ENCODE measurements at places on chromosomes 4 and X. TPM values are rescaled to one million over a fixed set of nuclear protein-coding genes. Genes with fewer than 3 reads are reported as not detected.

DNA sequence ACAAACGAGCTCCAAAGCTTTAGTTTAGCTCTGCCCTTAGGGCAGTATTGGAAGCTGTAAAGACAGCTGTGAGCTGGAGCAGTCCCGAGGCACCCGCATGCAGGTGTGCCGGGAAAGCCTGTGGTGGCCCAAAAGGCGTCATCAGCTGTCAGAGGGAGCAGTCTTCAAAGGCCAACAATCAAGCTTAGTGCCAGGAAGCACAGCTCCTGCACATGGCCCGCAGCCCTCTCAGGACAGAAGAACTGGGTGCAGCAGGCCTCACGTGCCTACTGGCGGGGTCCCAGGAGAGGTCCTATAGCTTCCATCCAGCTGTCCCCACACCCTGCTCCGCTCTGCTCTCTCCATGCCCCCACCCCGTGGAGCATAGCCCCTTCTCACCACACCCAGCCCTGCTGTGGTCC, 92.2 kb upstream of the TRIM2 start:
- no peak for DNase-seq

DNA sequence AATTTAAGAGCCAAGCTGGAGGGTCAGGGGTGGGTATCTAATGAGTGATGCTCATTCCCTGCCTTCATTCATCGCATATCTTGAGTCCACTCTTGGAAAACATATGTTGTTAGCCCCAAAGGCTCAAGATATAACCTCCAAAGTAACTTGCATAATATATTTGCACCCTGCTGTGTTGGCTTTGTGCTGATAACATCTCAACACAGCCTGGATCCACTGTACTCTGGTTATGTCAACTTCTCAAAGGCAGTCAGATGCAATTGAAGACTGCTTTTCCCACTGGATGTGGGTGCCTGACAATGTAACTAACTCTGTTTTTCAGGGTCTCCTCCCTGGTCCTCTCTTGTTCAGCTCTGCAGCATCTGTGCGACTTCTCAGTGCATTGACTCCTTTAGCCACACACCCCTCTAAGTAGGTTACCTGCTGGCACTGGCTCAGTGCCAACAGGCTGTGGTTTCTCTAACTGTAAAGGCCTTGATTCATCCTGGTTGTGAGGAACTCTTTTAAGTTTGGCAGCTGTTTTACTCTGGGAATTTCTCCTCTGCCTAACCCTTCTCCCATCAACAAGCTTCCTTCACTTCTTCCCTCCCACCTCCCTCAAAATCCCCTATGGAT, 28.1 kb downstream of the SLC16A2 start:
- DNase-seq = peak; percentile 61

DNA sequence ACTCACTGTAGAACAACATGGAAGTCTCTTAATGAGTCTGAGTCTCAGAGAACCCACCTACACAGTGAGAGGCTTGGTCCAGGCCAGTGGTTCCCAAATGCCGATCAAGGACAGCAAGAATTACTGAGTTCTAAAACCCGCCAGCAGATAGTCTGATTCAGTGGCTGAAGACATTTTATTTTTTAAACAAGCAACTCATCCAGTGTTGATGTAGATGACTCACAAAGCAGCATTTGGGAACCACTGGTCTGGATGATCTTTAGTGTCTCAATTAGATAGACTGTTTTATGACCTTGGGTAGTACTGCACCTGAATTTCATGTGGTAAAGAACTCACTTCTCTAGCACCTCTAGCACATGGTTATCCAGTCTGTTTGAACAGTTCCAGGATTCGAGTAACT, 193.6 kb downstream of the FBXW7 start:
- DNase-seq = peak; percentile 54

- no peak for DNase-seq
Observed at GRCh38 chr4:8699063-8699385, 106.5 kb downstream of the CPZ start.

- DNase-seq = peak; percentile 64
Observed at GRCh38 chr4:7650606-7651385, 216.1 kb upstream of the PSAPL1 start.

- DNase-seq = no peak
Observed at GRCh38 chr4:44638091-44638490, 13.3 kb downstream of the YIPF7 start.

DNA sequence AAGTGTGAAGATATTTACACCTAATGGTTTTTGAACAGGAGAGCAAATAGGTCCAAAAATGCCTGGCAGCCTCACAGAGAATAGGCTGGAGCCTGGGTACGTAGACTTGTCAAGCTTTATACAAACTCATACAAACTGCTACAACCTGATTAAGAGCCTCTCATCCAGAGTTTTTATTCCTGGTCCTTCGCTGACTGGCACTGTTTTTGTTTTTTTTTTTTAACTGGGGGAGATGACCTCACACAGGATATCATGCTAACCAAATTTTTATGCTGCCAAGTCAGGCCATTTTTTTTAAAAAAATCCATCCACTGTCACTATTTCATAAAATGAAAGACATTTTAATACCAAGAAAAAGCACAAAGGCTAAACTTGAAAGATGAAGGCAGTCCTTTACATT, 1.9 kb downstream of the FAM114A1 start:
- DNase-seq = no peak

DNA sequence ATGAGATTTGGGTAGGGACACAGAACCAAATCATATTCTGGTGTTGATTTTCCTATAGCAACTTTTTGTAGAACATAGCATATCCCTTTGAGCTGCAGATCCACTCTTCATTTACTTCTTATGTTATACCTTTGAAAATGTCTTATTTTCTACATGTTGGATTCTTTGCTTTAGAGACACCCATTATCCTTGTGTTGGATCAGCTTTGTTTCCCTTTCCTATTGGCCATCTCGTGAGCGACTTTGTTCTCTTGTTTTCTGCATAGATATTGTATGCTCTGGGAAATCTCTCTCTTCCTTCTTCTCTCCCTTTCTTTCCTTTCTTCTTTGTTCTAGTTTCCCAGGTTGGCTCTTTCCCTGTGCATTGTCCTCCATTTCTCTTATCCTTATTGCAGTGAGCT, 59.6 kb downstream of the DRD5 start:
- DNase-seq = no peak

GRCh38 chr4:100083289-100083688, 107.0 kb downstream of the DDIT4L start:
- DNase-seq = no peak

GRCh38 chr4:165327211-165328100, at the start of gene MSMO1:
MSMO1 (plus strand) TSS chr4:165327669; CDS start chr4:165333371, 5,702 bp downstream.
- peak; percentile 97 for DNase-seq

- peak; percentile 92 for DNase-seq
Observed at GRCh38 chr4:19729886-19730651, 521.6 kb upstream of the SLIT2 start.

- no peak for DNase-seq
Observed at GRCh38 chr4:57070461-57070860, 39.7 kb downstream of the IGFBP7 start.

GRCh38 chr4:68272380-68272779, 26.9 kb upstream of the TMPRSS11B start:
- no peak for DNase-seq

NXF2 gene
- not detected for total RNA-seq

CT45A5 gene
- 0.29 TPM for total RNA-seq

ZNF630 gene
- total RNA-seq = 3.5 TPM

NUP54 gene
- 71.5 TPM for total RNA-seq

CXCL8 gene
- total RNA-seq = 66.9 TPM

APBB2 gene
- 39.1 TPM for total RNA-seq

All from RPMI7951 (cell line).